Left lung (tissue), 14 donors: ENCODE measurements at places on chromosomes 13 and 19. TPM values are rescaled to one million over a fixed set of nuclear protein-coding genes. Genes with fewer than 3 reads are reported as not detected.

Gene C19orf18
- 5.7 TPM for polyA plus RNA-seq

Gene GRIN2D
- polyA plus RNA-seq = 0.25 TPM

Gene CATSPERD
- polyA plus RNA-seq = not detected

Gene NEK5
- 4.1 TPM for polyA plus RNA-seq

Gene TUBA3C
- polyA plus RNA-seq = not detected

Gene WTIP
- polyA plus RNA-seq = 25.7 TPM

Gene DIAPH3
- 13.8 TPM for polyA plus RNA-seq

Gene KLF1
- polyA plus RNA-seq = 0.39 TPM

Gene COL5A3
- 5.9 TPM for polyA plus RNA-seq

Gene SKA3
- 10.3 TPM for polyA plus RNA-seq

Gene TNFSF13B
- 10.0 TPM for polyA plus RNA-seq

Gene TBXA2R
- polyA plus RNA-seq = 3.4 TPM

Gene NLRP9
- polyA plus RNA-seq = not detected

Gene LRRC4B
- polyA plus RNA-seq = 12.2 TPM

Gene ZNF440
- polyA plus RNA-seq = 26.4 TPM

Gene ACTMAP
- polyA plus RNA-seq = 12.2 TPM

Gene ZNF667
- polyA plus RNA-seq = 18.9 TPM

Gene ANO8
- 12.1 TPM for polyA plus RNA-seq

Gene CEACAM7
- polyA plus RNA-seq = 0.10 TPM

Gene SMIM24
- 1.9 TPM for polyA plus RNA-seq

Gene DHDH
- 2.1 TPM for polyA plus RNA-seq

Gene IL11
- 0.45 TPM for polyA plus RNA-seq

Gene HCST
- 5.3 TPM for polyA plus RNA-seq

Gene FUT1
- 5.3 TPM for polyA plus RNA-seq

Gene FAM216B
- polyA plus RNA-seq = 10.9 TPM

Gene DOHH
- polyA plus RNA-seq = 6.6 TPM

Gene NOP53
- 456 TPM for polyA plus RNA-seq

Gene MED4
- polyA plus RNA-seq = 75.3 TPM

Gene MYH14
- polyA plus RNA-seq = 48.2 TPM

Gene PDX1
- polyA plus RNA-seq = not detected

Gene ASF1B
- 18.3 TPM for polyA plus RNA-seq

Gene RGS9BP
- polyA plus RNA-seq = not detected

Gene CBLC
- polyA plus RNA-seq = 3.1 TPM

Gene ZNF850
- polyA plus RNA-seq = 4.3 TPM

Gene EBPL
- 77.2 TPM for polyA plus RNA-seq

Gene ZIC2
- polyA plus RNA-seq = not detected

Gene SIGLEC5
- 0.53 TPM for polyA plus RNA-seq

Gene DKKL1
- polyA plus RNA-seq = 3.4 TPM

Gene DMKN
- polyA plus RNA-seq = 139 TPM

Gene PTGIR
- 14.1 TPM for polyA plus RNA-seq

Gene RELB
- polyA plus RNA-seq = 6.0 TPM

Gene ZNF415
- polyA plus RNA-seq = 24.4 TPM

Gene OR4F17
- not detected for polyA plus RNA-seq

Gene DBP
- 9.1 TPM for polyA plus RNA-seq

Gene SWSAP1
- polyA plus RNA-seq = 2.8 TPM

Gene SULT2A1
- 0.15 TPM for polyA plus RNA-seq

Gene VSTM1
- 0.27 TPM for polyA plus RNA-seq

Gene SPRY2
- polyA plus RNA-seq = 62.1 TPM

Gene ZNF112
- polyA plus RNA-seq = 11.7 TPM

Gene CALR3
- not detected for polyA plus RNA-seq

Gene TEX26
- polyA plus RNA-seq = 0.53 TPM

Gene CPT1C
- polyA plus RNA-seq = 32.2 TPM

Gene FBXO27
- 3.4 TPM for polyA plus RNA-seq

Gene VSTM2B
- not detected for polyA plus RNA-seq

Gene GPR183
- 11.3 TPM for polyA plus RNA-seq

Gene KIR2DL3
- polyA plus RNA-seq = not detected

Gene PNMA8B
- 5.2 TPM for polyA plus RNA-seq

Gene CFD
- 5.6 TPM for polyA plus RNA-seq

Gene ZNF486
- polyA plus RNA-seq = 24.8 TPM
